Central memory CD4-positive, alpha-beta T cell (primary cell): ENCODE measurements at places on chromosomes 13 and 19.
A peak's percentile ranks its signal among the peaks of the same experiment; 100 is the strongest.

GRCh38 chr13:30715837-30716236 lies 19.5 kb upstream of the ALOX5AP start:
- no peak for DNase-seq

GRCh38 chr13:47396915-47397314 lies 500.1 kb upstream of the HTR2A start:
- no peak for DNase-seq

DNA sequence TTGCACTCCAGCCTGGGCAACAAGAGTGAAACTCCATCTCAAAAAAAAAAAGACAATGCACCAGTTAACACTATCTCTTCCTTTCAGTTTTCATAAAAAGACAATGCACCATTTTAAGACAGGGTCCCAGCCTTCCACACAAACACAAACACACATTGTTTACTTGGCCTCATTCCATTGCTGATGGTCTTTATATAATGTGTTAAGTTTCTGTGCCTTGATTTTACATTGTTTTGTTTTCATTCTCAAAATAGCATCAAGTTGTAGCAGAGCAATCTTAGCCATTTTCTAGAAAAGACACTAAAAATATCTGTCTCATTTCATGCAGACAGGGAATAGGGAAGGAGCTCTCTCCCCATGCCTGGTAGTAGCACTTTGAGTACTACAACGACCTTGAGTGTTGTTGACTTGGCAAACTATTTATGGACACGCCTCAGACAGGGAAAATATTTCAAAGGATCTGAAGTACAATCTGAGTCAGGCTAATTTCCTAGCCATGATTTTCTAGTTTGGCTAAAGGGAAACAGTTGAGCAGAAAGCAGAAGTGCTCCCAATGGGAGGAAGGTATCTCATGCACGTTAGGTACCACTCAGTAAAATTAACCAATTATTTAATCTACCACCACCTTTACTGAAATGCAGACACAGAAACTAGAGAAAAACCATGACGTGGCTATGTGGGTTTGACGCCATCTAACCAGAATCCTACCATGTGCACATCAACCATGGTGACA lies 120.6 kb downstream of the ABCC4 start:
- no peak for DNase-seq

DNA sequence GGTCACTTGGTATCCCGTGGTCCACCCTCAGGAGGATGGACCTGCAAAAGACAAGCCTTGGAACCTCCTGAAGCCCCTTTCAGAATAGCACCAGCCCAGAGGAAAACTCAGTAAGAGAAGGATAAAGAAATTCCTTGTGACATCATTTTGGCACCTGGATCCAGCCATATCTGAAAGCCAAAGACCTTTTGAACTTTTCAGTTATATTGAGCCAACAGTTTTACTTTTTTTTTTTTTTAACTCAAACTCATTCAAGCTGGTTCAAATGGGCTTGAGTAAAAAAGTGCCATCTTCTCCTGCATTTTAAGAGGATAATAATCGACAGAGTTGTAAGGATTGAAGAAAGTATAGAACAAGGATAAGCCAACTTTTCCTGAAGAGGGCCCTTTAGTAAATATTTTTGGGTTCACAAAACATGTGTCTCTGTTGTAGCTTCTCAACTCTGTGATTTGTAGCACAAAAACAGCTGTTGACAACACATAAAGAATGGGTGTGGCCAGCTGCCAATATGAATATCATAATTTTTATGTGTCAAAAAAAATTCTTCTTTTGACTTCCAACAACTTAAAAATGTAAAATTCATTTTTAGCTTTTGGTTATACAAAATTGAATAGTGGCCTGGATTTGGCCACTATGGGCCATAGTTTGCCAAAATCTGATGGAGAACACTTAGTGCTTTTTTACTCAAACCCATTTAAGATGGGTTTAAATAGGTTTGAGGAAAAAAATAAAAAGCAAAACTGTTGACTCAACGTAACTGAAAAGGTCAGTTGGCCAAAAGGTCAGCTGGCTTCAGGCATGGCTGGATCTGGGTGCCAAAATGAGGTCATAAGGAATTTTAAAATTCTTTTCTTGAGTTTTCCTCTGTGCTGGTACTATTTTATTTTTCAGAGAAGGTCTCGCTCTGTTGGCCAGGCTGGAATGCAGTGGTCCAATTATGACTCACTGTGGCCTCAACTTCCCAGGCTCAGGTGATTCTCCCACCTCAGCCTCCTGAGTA lies 50.7 kb downstream of the ACSBG2 start:
- no peak for DNase-seq

DNA sequence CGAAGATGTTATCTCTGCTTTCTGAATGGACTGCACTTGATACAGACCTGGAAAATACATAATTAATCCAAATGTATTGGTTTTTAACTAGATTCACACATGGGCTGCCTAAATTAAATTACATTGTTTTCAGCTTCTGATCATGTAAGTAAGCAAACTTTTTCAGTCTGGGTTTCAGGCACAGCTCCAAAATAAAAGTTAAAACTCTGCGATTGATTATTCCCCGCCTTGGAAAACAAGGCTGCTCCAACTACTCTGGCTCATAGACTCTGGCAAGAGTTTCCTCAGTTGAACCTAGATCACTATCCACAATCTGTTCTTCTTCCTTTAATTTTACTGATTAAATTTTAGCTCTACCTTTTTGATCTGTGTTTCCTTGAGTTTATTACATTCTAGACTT lies 526.0 kb upstream of the SPRY2 start:
- no peak for DNase-seq

- DNase-seq, result no peak
These were observed 5.4 kb upstream of the PLAUR start for GRCh38 chr19:43675269-43675879.

- DNase-seq, result no peak
These were observed 33.0 kb downstream of the UGGT2 start for GRCh38 chr13:96020155-96020575.

DNA sequence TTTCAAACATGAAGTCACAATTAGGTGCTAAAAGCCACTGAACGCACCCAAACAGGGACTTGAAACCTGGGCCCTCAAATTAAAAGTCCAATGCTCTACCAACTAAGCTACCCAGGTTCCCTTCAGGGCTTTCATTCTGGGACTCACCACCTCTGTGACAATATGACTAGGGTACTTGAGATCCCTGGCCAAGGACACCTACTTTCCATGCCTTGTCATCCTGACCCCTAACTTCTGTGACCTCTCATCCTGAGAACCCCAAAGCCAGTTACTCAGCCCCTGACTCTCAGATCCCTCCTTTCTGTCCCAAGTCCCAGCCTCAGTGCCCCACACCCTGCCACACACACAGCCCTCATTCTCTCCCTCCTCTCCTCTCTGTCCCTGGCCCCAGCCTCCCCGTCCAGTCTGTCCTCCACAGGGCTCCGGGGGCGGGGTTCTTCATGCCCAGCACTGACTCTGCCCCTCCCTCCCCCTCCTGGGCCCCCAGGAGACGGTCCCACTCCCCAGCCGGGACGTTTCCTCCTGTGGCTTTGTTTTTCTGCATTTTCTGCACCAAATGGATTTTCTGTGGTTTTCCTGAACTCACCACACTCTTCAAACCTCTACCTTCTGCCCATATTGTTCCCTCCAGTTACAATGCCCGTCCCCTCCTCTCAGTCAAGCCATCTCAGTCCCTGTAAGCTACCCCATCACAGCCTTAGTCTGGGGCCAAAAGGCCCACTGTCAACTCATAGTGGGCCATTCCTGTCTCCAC lies 7.0 kb downstream of the RCN3 start:
- DNase-seq, result no peak

- DNase-seq, result no peak
These were observed 240.2 kb upstream of the STARD13 start for GRCh38 chr13:33525763-33526162.

DNA sequence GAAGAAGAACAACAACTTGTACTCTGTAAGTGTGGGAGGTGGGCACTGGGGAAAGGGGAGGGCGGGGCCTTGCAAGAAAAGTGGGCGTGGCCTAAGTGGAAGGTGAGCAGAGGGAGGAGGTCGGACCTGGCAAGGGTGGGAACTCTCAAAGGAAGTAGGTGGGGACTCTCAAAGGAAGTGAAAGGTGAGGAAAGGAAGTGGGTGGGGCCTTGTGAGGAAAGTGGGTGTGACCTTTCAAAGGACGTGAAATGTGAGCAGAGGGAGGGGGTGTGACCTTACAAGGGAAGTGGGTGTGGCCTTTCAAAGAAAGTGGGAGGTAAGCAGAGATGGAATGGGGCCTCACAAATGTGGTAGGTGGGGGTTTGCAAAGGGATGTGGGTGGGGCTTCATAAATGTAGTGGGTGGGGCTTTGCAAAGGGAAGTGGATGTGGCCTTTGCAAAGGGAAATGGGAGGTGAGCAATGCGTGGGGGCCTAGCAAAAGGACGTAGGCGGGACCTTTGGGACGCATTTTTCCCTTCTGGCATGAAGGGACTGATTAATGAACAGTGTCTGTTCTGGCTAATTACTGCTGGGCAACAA lies 25.9 kb downstream of the ACSBG2 start:
- peak; percentile 86 for DNase-seq

DNA sequence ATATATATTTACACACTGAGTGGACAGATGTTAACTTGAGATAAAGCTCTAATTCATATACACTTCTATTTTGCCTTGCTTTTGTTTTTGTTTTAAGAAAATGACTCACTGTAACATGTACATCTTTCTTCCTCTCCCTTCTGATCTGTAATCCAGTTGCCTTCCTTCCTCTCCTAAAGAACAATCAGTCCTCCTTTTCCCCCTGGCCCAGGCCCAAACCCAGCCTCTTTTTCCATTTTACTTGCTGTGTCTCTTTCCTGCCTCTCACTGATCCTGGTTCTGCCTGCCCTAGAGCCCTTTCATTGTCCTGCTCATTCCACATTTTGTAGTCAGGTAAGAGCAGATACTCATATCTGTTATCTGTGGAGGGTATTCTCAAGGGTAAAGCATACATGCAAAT lies 50.8 kb downstream of the ZAR1L start:
- DNase-seq, result no peak

GRCh38 chr13:25179011-25179410 lies 6.9 kb upstream of the AMER2 start:
- DNase-seq, result no peak

DNA sequence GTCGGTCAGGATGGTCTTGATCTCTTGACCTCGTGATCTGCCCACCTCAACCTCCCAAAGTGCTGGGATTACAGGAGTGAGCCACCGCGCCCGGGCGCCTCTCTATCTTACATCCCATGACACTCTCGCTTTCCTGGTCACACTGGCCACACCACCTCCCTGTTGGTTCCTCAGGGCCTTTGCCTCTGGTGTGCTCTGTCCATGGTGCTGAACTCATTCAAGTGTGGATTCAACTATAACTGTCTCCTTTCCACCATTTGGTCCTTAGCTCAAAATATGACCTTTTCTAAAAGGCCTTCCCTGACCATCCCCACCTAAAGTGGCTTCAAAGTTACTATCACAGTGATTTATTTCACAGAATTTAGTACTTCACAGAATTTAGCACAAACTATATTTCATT lies 3.7 kb upstream of the SMIM17 start:
- no peak for DNase-seq

- DNase-seq, result no peak
These were observed 86.0 kb downstream of the ZNF726 start for GRCh38 chr19:24000656-24001055.

GRCh38 chr13:97141564-97142005 lies 80.5 kb upstream of the MBNL2 start:
- DNase-seq, result no peak

GRCh38 chr19:16014923-16015804 lies 61.1 kb upstream of the TPM4 start:
- no peak for DNase-seq

- no peak for DNase-seq
These were observed 81.7 kb upstream of the ABCC4 start for GRCh38 chr13:95382916-95383315.

- DNase-seq, result no peak
These were observed 799.1 kb upstream of the SPRY2 start for GRCh38 chr13:81139987-81140386.

GRCh38 chr13:102234618-102235017 lies 167.2 kb downstream of the FGF14 start:
- DNase-seq, result no peak

GRCh38 chr19:4358709-4359626 lies 15.6 kb downstream of the MPND start:
- no peak for DNase-seq

GRCh38 chr13:47120282-47120681 lies 223.4 kb upstream of the HTR2A start:
- DNase-seq, result no peak

DNA sequence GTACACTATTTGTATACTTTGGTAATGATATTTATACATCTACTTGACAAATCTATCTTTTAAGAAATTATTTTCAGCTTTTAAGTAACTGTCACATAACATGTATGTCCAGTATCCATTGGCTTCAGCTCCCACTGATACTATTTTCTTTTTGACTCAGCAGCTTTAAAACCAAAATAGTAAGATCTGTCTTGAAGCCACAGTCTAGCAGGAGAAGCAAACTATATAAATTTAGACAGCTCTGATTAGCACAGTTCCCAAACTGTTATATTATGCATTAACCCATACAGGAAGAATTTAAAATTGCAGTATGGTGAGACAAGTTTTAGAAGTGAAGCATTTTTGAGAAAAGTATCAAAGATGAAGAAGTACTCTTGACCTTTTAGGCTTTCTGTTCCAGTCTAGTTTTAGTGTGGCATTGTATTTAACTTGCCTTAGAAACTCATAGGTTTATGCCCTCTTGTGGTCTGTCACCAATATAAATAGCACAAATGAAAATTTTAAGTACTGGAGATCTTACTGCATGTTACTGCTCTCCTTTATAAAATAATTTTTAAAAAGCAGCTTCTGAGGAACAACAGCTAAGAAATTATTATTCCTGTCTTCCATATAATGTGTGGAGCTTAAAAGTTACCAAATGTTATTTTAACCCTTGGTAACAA lies 24.7 kb downstream of the URI1 start:
- no peak for DNase-seq

DNA sequence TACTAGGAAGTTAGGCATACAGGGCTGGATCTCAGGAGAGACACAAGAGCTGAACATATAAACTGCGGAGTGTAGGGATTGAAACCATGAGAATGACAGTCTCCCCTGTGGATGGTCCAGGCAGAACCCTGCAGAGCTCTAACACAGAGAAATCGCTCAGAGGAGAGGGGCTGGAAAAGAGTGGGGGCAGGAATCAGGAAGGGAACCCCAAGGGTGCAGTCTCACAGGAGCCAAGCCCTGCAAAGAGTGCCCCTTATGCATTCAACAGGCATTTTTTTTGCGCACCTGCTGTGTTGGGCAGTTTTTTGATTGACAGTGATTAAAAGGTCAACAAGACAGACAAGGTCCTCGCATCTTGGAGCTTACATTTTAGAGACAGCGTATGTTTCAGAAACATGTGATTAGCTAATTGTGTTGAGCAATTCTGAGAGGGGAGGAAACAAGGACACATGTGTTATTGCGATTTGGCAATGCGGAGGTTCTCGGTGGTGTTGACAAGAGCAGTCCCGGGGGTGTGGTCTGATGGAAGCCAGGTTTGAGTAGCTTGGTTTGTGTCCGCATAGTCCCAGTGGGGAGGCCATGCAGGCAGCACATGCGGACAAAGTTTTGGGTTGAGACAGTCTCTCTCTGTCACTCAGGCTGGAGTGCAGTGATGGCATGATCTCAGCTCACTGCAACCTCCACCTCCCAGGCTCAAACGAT lies 182.6 kb upstream of the IRS2 start:
- no peak for DNase-seq
